Ureter (tissue), 1 donor: ENCODE measurements at places on chromosomes 12 and 14. TPM values are rescaled to one million over a fixed set of nuclear protein-coding genes. Genes with fewer than 3 reads are reported as not detected.
A peak's percentile ranks its signal among the peaks of the same experiment; 100 is the strongest.

GRCh38 chr12:54019091-54019811, 9.0 kb upstream of the HOXC6 start:
- DNase-seq, result no peak

Gene KSR2
- 8.6 TPM for total RNA-seq

GRCh38 chr14:99626041-99626648, 18.8 kb upstream of the HHIPL1 start:
- DNase-seq, result no peak

GRCh38 chr12:120708651-120709050, 1.6 kb upstream of the UNC119B start:
- DNase-seq, result no peak

DNA sequence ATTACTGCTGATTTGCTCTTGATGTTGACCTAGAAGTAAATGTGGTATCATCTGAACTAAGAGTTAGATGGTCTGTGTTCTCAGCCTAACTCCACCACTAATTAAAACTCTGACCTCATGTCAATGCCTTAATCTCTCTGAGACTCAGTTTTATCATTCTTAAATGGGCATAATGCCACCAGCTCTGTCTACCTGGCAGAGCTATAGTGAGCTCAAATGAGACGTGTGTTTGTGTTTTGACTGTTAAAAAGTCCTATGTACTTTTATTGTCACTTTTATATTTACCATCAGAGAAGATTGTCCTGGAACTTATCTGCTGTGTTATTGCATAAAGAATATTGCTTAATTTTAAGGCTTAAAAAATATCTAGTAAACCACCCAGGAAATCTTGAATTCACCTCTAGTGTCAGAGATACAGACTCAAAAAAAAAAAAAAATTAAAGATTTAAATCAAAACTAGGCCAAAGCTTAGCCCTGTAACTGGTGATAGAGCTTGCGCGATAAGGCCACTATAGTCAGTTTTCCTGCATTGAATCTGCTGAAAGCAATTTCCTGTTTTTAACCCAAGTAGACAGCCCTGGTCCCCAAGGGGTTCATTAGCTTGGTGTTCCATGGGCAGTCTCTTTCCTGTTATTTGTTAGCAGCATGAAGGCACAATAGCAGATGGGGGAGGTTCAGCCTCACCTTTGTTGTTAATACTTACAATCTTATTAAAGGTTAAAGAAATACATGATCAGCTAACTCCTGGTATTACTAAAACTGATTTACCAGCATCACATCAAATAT, 261.8 kb downstream of the ATP23 start:
- no peak for DNase-seq

DNA sequence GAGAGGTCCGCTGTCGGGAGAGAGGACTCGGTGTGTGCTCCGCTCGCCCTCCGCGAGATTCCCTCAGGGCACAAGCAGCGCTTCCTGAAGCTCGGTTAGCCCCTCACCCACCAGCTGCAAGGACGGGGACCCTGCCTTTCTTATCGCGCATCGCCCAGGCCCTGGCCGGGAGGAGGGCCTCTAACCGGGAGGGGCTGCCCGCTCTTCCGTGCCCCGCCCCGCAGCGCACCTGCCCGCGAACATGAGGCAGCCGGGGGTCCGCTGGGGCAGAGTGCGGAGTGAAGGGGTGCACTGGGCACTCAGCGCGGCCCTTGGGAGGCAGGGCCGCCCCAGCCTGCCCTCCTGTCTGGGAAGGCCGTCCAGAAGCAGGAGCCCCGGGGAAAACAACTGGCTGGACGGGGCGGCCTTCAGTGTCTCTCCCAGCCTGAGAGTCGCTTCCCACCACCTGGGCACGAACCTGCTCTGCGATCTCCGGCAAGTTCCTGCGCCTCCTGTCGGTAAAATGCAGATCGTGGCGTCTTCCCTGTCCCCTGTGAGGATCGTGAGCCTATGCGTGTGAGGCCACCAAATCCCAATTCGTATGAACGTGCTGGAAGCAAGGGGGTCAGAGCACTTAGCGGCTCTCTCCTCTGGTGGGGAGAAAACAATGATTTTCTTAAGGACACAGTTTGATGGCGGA, 28.0 kb upstream of the ADIPOR2 start:
- DNase-seq, result no peak

DNA sequence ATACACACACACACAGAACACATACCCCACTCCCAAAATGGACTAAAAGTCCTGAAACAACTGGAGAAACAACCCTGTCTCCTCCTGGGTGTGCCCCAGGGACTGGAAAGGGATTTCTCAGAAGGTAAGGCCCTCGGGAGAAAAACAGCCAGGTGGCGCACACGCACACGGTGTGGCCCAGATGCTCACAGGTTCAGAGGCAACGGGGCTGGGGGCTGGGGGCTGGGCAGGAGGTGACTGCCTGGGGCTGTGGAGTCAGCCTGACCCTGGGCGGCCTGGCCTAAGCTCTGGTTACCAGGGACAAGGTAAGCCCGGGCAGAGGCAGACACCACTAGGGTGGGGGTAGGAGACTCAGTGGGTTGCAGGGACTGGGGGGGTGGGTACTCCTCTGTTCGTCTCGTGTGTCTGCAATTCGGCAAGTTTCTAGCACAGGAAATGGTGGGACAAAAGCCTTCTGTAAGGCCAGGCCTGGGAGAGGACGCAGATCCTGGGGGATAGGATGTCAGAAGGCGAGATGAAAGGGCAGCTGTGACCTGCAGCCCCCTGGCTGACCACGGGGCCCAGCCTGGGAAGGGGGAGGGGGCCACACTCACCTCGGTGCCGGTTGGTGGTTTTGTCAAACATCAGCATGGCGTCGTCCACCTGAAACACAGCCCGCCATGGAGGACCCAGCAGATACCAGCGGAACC, 10.4 kb downstream of the MSI1 start:
- DNase-seq, result no peak

Gene SPTB
- 1.9 TPM for total RNA-seq

DNA sequence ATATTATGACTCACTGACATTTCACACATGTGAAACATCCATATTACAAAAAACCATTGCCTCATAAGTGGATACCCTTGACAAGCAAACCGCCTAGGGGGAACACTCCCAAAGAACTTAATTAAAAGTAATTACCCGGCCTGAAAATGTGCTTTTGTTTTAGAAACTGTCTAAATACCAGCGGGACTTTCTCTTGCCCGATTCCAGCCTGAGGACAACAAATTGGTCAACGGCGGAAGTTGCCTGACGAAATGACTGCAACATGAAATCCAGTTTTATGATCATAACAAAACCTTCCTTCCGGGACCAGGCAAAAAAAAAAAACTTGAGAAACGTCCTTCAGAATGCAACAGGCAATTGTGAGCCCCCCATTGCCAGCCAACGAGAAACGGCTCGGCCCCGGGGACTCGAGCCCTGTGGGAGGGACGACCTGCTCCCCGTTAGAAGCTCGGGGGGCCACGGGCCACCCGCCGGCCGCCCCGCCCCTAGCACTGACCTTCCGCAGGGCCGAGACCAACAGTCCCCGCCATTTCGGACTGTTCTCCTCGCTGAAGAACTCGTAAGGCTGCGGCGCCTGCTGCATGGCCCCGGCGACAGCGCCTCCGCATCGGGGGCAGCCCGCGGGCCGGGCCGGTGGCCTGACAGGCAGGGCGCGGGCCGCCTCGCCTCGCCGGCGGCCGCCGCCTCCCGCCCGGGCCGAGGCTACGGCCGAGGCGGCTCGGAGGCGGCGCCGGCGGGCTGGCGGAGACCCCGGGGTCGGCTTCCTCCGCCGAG, 490 bp downstream of the SOS2 start:
- DNase-seq, result peak; percentile 65

GRCh38 chr12:31527083-31527482, 63.9 kb downstream of the DENND5B start:
- no peak for DNase-seq

GRCh38 chr12:49903700-49904423, at the start of gene FAIM2:
FAIM2 (minus strand) TSS chr12:49903900; CDS start chr12:49903792, 108 bp downstream.
- DNase-seq, result peak; percentile 65

DNA sequence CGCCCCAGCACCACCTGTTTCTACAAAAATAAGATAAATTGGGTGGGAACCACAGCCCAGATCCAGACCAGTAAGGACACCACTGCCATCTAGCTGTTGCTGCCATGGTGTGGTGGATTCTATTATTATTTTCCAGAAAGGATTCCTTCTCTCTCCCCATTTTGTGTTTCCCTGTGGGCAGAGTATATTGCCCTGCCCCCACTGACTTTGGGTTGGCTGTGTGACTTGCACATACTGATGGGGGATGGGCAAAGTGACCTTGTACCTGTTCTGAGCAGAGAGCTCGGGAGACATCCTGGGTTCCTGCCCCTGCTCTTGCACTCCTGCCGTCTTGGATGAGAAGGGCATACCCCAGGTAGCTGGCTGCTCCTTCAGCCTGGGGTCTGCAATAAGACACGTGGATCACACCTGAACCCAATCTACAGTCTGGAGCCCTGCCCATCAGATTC, 24.3 kb downstream of the MOAP1 start:
- DNase-seq, result no peak

DNA sequence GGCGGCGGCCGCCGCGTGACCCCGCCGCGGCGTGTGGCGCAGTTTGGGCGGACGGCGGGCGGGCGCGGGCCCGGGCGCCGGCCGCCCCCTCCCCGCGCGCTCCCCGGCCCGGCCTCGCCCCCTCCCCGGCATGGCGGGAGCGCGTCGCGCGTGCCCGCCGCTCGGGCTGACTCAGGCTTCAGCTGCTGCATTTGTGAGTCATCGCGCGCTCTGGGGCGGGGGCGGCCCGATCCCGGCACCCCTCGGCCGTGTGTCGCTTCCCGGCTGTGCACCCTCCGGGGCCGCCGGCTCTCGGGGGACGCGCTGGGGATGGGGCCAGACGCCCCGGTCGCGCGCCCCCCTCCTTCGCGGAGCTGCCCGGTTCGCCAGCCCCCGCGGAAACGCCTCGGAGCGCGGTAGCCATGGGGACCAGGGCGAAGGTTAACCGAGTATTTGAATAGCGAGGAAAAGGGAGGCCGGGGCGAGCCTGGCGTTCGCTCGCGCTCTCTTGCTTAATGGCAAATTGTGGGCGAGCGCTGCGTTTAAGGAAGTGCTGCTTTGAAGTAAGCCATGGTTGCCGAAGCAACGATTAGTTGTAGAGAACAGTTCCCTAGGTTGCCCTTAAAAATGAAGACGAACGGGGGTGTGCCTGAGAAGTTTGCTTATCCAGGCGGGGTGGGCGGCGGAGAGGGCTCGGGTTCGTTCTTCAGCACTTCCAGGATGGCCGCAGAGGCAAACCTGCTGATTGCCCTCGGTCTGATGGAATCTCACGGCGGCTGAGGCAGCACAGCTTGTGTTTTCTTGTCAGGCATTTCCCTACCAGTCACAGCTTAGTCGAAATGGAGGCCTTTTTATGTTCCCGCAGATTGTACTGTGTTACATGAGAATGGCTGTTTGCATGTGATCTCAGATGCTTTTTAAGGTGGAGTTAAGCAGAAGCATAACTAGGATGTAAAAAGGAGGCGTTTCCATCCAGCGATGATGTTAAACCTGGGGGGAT, 896 bp downstream of the EIF5 start:
- DNase-seq, result peak; percentile 79

GRCh38 chr14:79044894-79045624, 874.9 kb downstream of the NRXN3 start:
- DNase-seq, result no peak

- DNase-seq, result no peak
Observed at GRCh38 chr12:87305481-87305880, 723.7 kb downstream of the C12orf50 start.

GRCh38 chr12:132427999-132428935, 61.7 kb upstream of the FBRSL1 start:
- no peak for DNase-seq

DNA sequence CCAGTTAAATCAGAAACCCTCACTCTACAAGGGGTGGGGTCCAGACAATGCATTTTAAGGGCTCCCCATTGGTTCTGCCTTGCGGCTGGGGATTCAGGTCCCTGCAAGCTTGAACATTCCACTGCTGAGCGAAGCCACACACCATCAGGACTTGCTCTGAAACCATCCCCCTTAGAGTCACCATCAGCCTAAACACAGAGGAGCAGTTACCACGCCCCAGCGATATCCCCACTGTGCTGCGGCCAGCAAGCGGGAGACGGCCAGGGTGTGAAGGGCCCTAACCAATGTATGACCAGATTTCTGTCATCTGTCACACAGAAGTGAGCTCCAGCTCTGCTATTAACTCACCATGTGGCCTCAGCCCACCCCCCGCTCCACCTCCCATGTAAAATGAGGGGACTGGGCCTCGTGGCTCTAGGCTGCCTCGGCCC, 29.7 kb downstream of the CCDC88C start:
- DNase-seq, result no peak

Gene LIMA1
- 177 TPM for total RNA-seq

- no peak for DNase-seq
Observed at GRCh38 chr14:71365361-71365760, 458.1 kb downstream of the PCNX1 start.

- DNase-seq, result no peak
Observed at GRCh38 chr12:9244894-9245293, 36.7 kb upstream of the PZP start.
